Large intestine (tissue), 12 donors: ENCODE measurements at places on chromosomes 13 and 19. TPM values are rescaled to one million over a fixed set of nuclear protein-coding genes. Genes with fewer than 3 reads are reported as not detected.

DNA sequence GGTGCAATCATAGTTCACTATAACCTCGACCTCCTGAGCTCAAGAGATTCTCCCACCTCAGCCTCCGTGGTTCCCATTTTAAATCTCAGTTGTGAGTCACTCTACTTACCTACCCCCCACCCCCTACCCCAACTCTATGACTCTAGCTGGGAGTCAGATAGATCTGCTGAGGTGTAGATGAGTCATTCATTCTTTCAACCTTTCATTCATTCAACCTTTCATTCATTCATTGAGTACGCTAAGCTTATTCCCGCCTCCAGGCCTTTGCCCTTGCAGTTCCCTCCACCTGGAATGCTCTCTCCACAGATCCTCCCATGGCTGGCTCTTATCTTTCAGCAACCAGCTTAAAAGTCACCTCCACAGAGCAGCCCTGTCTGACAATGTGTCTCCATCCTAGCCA is 1.1 kb upstream of the MAST1 start:
- no peak for DNase-seq

- DNase-seq, result no peak
Measured at GRCh38 chr13:32047793-32048192, 16.2 kb downstream of the FRY start.

GRCh38 chr13:23468811-23469210 is 35.3 kb upstream of the SACS start:
- DNase-seq, result no peak

DNA sequence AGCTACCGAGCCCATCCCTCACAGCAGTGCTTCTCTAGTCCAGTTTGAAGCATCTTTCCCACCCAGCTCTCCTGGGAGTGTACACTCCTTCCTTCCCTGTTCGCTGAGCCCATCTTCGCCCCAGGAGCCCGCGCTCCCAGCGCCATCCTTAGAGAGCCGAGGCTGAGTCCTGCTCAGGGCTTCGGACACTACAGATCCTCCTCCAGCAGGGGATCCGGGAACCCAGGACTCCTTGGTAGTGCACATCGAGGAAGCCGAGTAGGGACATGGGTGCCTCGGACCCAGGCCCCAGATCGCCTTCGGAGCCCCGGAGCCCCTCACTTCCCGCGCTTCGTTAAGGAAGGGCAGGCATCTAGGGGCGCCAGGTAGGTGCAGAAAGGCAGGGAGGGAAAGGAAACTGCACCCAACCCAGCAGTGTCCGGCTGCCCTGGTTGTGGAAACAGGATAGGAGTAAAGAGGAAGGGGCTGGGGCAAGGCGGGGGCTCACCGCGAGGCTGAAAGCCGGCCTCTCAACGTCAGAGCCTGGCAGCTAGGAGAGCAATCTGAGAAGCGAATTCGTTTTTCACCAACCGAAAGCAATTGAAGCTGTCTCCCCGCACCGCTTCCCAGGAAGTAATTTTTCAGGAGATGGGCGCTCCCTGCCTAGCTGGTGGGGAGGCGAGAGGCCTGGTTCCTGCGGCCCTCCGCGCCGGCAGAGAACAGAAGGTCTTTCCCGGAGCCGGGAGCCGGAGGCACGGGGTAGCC is 1.0 kb downstream of the PDX1 start:
- DNase-seq, result peak; percentile 73

- peak; percentile 25 for DNase-seq
Measured at GRCh38 chr19:42284591-42285341, 15.7 kb downstream of the CIC start.

- no peak for DNase-seq
Measured at GRCh38 chr13:44142540-44142867, 231.1 kb upstream of the SERP2 start.

The TJP3 gene
- 73.4 TPM for polyA plus RNA-seq

- DNase-seq, result no peak
Measured at GRCh38 chr19:55477905-55478304, 1.5 kb downstream of the ZNF628 start.

GRCh38 chr19:14127929-14128509 is 8.4 kb downstream of the ASF1B start:
- DNase-seq, result no peak

The ZNF112 gene
- polyA plus RNA-seq, result 9.2 TPM

DNA sequence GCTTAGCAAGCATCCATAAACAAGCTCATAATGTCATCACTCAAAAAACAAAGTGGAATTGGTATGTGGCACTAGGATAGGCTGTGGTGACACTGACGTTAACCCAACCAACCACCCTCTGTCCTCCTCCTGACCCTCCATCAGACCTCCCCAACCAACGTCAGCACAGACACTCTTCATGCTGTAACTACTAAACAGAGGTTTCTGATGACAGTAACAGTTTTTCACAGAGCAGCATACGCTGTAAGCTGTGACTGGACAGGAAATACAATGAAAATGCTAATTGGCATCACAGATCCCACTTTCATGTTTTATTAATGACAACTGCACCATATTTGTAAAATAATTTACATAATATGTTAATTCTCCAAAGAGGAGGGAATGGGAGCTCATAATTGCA is 238.0 kb downstream of the IRS2 start:
- DNase-seq, result no peak

The RASAL3 gene
- polyA plus RNA-seq, result 2.8 TPM

The ZNF729 gene
- 0.01 TPM for polyA plus RNA-seq

The CEACAM19 gene
- 59.5 TPM for polyA plus RNA-seq

DNA sequence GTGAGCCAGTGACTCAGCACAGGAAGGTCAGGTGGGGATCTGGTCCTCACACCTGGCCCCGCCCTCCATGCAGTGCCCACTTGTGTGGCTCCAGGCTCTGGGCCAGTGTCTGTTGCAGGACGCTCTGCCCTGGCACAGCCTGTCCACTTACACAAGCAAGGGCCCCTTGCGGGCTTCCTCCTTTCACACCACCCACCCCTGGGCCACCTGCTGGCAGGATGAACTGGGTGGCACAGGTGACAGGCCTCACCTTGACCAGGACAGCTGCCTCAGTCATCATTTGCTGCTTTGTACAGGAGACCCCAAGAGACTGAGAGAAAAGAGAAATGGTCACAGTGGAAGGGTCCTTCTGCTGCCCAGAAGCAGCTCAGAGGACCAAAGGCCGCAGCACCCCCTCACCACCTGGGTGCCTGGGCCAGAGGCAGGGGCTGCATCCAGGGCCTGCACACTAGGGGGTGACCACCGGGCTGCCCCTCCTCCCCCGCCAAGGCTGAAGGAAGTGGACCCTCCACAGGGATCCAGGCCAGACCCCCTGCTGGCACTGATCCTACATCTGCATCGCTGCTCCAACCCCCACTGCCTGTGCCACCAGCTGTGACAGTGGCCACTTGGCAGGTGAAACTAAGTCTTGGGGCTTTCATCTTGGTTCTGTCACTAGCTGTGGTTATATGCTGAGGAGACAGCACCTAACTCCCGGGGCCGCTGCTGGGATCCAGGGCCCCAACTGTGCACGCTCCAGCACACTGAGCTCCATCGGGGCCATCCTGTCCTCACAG is 110.3 kb downstream of the TUBA3C start:
- no peak for DNase-seq

GRCh38 chr19:58385891-58386575 is 1.0 kb upstream of the RPS5 start:
- DNase-seq, result peak; percentile 64

GRCh38 chr13:23462815-23463559 is 29.5 kb upstream of the SACS start:
- DNase-seq, result no peak

The IRS2 gene
- 9.3 TPM for polyA plus RNA-seq

DNA sequence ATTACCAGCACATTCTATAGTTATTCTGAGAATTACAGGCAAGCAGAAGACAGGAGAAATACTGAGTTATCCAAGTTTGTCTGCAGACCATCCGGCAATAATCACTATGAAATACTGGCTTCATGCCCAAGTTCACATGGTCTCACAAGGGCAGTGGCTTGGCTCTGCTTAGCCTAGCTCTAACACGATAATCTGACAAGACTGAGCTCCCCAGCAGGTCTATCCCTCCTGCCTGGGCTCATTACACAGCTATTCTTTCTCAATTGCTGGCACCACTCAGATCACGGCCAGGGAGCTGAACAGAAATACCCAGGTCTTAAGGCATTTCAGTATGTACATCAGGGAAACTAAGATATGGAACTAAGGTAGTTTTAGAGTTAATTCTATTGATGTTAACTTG is 361.6 kb upstream of the PCDH20 start:
- DNase-seq, result peak; percentile 1
